ENCODE measurements at places on chromosomes 13 and 19. TPM values are rescaled to one million over a fixed set of nuclear protein-coding genes. Genes with fewer than 3 reads are reported as not detected.

FOXA3 gene
- polyA plus RNA-seq = 0.09 TPM

DACH1 gene
- 10.5 TPM for polyA plus RNA-seq

ASPDH gene
- 1.2 TPM for polyA plus RNA-seq

SERTAD1 gene
- polyA plus RNA-seq = 6.8 TPM

GNA15 gene
- polyA plus RNA-seq = 2.0 TPM

SYNE4 gene
- 0.33 TPM for polyA plus RNA-seq

NKG7 gene
- 1.6 TPM for polyA plus RNA-seq

PLK5 gene
- polyA plus RNA-seq = 0.24 TPM

GSX1 gene
- polyA plus RNA-seq = not detected

SBSN gene
- polyA plus RNA-seq = 0.66 TPM

FXYD3 gene
- polyA plus RNA-seq = 0.50 TPM

KIR3DL1 gene
- not detected for polyA plus RNA-seq

SRRM5 gene
- polyA plus RNA-seq = 0.44 TPM

RASIP1 gene
- 17.6 TPM for polyA plus RNA-seq

TEKTIP1 gene
- 4.4 TPM for polyA plus RNA-seq

BBC3 gene
- polyA plus RNA-seq = 3.1 TPM

KASH5 gene
- polyA plus RNA-seq = not detected

ODAD3 gene
- polyA plus RNA-seq = 0.15 TPM

NANOS2 gene
- polyA plus RNA-seq = not detected

MEIOSIN gene
- polyA plus RNA-seq = not detected

IGFLR1 gene
- 3.7 TPM for polyA plus RNA-seq

LILRB5 gene
- 7.1 TPM for polyA plus RNA-seq

PCDH8 gene
- polyA plus RNA-seq = 1.5 TPM

CCNA1 gene
- 0.82 TPM for polyA plus RNA-seq

SDHAF1 gene
- 14.2 TPM for polyA plus RNA-seq

All from muscle of leg (tissue), 16 donors.